ENCODE measurements at places on chromosomes 3 and 15.

DNA sequence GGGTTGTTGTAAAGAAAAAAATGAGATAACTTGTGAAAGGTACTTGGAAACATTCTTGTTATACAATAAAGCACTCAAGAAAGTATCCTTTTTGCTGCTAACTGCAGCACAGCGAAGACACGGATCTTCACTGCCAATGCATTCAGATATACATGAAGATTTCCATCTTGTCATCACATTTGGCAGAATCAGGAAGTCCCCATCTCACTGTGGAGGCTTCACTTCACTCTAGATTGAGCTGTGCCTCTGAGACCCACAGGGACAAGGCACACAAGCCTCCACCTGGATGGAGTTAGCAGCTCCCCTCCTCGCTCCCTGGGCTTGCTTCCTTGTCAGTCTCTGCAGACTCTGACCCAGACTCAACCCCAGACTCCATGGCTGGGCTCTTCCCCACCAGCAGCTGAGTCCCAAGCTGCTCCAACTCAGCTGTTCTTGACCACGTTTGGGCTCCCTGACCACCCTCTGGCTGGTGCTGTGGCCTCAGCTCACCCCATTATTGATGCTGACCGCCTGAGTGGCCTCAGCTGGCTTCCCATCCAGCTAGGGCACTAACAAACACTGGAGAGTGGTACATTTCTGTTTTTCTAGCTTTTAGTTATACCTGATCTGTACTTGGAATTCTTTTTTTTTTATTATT lies 45.4 kb upstream of the SMAD3 start:
- no peak for DNase-seq

GRCh38 chr3:128787256-128788253 lies 61.6 kb downstream of the RAB7A start:
- DNase-seq = no peak

GRCh38 chr3:136994772-136995516 lies 37.2 kb downstream of the IL20RB start:
- peak; percentile 94 for DNase-seq

DNA sequence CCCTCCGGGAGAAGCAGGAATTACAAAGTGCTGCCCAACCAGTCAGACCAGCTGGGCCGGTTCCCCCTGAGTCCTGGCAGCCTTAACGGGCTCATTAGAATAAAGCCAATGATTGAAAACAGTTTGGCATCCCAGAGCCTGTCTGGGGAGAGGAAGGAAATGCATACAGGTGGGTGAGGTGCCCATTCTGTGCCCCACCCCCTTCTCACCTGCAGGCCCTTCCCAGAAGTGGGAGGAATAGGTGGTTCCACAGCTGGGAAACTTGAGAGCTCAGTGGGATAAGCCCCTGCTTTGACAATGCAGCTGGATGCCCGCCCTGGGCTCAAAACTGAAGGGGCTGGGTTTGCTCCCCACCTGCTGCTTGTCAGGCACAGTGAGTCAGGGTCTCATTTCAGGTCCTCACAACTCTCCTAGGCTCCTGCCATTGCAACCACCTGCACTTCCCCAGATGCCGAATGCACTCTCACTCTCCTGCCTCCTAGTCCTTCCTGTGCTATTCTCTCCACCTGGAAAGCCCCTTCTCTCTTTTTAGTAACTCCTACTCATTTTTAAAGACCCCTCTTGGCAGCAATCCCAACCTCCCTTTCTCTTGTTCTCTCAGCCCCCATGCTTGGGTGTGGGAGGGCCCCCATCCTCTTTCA lies 5.5 kb upstream of the BUB1B start:
- DNase-seq = no peak

- no peak for DNase-seq
These were observed 46.1 kb downstream of the PIAS1 start for GRCh38 chr15:68100194-68100593.

DNA sequence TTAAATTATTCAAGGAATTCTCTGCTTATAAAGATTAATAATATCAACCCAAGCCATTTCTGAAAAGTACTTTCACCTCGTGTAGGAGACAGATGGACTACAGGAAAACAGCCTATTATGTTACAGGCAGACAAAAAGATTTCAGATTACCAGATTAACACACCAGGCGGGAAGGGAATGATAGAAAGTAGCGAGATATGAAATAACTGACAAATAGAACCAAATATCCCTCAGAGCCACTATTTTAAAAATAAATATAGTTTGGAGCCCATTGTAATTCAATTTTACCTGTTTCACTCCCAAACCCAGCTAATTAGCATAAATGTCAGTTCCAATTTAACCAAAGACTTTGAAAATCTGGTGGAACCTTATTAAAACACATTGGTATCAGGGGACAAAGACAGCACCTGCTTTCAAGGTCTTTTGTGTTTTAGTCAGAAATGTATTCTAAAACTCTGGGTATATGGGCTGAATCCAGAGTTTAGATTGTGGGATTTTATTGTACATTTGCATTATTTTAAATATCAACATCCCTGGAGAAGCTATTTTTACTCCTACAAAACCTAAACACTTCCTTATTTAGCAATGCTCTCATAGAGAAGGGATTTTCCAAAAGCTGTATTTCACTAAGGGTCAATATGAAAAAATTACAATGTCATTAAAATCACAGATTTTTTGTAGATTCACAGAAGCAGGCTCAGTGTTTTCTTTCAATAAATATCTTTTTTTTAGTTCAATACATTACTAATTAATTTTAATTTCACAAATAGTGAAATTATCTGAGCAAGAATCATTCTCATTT lies 138.4 kb downstream of the TNIK start:
- DNase-seq = no peak

DNA sequence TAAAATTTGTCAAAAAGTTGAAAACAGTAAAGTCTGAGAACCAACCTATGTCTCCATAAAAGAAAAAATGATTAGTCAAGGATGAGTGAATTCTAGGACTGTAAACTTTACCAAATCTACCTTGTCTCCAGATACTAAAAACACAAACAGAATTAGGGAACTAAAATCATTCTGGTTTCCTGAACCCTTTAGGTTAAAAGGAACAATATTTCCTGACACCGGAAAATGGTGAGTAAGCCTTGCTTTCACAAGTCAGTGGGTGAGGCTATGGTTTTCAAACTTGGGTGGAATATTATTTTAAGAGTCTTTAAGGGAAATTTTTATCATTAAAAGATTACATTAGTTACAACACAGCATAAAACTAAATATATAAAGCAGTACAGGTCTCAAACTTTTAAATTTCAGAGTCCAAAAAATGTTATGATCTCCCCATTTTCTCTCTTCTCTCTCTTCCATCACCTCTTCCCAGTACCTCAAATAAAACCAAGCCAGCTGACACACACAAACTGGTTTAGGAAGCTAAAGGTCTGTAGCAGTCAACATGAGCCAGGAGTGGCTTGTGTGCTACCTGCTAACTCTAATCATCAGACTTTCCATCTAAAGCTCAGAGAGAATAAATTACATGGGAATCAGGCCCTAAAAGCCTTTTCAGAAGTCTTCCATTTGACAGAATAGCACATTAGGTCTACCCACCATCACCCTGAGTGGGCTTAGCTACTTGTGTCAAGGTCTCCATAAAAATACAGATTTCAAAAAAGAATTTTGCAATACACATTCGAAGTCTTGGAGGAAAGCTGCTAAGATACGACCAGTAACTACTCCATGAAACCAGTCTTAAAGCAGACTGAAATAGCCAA lies 2.2 kb downstream of the SLC12A6 start:
- no peak for DNase-seq

GRCh38 chr15:58393241-58393662 lies 38.5 kb upstream of the LIPC start:
- DNase-seq = no peak

- DNase-seq = no peak
These were observed 25.5 kb downstream of the SIN3A start for GRCh38 chr15:75425966-75426500.

DNA sequence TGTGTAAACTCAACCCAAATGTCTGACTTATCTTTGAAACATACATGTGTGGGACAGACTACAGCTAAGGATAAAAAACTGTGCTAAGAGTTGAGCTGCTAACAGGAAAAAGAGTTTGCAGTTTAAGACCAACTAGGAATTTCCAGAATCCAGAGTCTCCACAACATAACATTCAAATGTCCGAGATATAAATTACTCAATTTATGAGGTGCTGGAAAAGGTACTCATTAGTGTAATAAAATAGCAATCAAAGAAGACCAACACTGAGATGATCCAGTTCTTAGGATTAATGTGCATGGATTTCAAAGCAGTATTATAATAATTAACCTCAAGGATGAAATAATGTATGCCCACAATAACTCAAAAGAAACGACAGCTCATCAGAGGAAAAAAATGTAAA lies 426.5 kb upstream of the KCNMB2 start:
- no peak for DNase-seq

DNA sequence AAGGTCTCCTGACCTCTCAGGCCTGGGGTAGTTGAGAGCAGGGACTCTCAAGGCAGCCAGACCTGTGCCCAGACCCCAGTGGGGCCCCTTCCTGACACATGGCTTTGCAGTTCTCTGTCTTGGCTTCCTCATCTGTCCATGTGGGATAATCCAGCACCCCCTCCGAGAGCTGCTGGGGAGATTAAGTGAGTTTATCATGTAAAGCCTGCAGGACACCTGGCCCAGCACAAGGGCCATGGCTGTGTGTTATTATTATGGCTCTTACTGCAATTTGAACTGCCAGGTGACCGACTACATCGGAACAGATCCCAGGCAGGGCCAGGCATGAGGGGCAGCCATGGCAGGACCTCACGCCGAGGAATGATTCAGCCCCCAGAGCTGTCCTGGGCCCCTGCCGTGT lies 12.6 kb downstream of the DUSP7 start:
- no peak for DNase-seq

DNA sequence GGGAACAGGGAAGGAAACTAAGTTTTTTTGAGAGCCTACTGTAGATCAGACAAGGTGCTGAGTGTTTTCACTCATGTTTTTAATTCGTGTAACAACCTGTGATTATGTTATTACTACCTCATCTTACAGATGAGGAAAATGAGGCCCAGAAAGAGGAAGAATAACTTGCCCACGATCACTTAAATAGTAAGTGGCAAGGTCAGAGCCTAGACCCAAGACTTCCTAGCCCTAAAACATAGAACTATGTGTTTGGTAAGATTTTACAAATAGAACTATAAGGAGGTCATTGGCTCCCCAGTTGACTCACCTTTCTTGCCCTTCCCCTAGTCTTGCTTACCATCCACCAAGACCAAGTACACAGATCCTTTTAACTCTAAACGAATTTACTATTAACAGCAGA lies 13.7 kb downstream of the SENP8 start:
- no peak for DNase-seq

- no peak for DNase-seq
These were observed 69.5 kb upstream of the VEPH1 start for GRCh38 chr3:157572559-157573270.

- DNase-seq = no peak
These were observed 271.4 kb downstream of the POLQ start for GRCh38 chr3:121274411-121274810.

- no peak for DNase-seq
These were observed 29.1 kb downstream of the MKRN2 start for GRCh38 chr3:12585970-12586369.

DNA sequence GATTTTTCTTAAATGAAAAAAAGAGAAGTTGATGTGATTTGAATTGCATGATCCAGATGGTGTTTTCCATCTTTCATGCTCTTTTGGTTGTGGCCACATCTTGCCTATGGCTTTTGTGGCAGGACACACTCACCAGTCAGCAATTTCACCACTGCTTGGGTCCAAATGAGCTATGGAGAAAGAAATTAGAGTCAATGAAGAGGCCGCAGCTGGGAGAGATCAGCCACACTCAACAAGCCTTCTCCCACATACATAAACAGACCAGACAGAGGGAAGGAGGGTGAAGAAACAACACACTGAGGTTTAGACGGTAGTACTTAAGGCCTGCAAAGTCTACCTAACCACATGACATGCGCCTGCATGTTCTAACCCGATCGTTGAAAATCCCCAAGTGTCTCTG lies 110.7 kb upstream of the CDIN1 start:
- DNase-seq = peak; percentile 86

DNA sequence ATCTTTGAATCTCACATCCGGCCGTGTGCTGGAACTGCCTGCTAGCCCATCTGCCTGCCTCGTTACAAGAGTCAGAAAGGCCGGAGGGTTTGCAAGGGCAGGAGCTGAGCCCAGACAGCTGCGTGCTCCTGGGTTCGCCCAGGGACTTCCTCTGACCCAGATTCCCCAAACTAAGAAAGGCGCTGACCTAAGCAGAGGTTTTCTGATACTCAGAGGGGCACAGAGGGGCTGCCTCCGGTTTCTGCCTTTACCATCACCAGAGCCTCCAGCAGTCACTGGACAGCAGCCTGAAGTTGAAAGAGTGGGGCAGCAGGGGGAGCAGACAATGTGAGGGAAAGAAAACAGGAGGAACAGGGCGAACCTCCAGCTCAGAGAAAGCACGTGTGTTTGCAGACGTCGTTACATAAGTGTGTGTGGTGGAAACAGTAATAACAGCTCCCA lies 33.4 kb upstream of the RAD18 start:
- peak; percentile 22 for DNase-seq

DNA sequence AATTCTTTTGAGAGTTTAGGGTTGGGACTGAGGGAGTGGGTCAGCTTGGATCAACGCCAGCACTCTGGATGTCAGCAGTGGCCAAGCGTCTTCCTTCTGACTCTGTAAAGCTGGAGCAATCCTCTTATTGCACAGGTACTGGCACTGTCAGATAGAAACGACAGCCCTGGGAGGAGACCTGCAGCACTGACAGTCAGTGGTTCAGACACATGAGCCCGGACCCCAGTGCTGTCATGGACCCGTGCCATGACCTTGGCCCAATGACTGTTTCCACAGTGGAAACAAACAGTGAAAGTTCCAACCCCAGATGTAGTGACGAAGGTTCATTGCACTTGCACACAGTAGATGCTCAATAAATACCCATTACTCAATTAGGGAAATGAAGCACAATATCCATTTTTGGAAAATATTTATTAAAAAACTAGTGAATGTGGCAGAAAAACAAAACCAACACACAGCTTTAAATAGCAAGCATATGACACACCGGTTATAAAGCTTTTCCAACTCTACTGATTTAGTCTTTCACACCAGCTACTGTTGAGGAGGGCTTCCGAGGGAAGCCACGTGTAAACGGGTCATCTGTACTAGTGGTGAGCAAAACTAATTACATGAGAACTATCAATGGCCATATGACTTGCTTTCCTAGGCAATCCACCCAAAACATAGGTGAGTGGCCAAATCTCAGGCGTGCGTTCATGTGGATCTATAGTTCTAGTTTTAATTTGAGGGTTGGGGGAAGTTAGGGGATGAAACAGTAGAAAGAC lies 22.1 kb downstream of the SIAH2 start:
- no peak for DNase-seq

Measured in GM04503 (cell line).